Activated T-helper 1 cell treated with anti-CD3 and anti-CD28 coated beads, Interleukin-12 subunit alpha, Interleukin-12 subunit beta, Interleukin-2, Interleukin-4 antibody, amounts not matched to agents 30 ng/mL and 10 ng/mL and 1 ng/mL, durations not matched to agents 14 hours and 24 hours and 36 hours (primary cell): ENCODE measurements at places on chromosomes 2 and 18.

GRCh38 chr2:15942711-15943345 lies 2.5 kb downstream of the MYCN start:
- DNase-seq: no peak

DNA sequence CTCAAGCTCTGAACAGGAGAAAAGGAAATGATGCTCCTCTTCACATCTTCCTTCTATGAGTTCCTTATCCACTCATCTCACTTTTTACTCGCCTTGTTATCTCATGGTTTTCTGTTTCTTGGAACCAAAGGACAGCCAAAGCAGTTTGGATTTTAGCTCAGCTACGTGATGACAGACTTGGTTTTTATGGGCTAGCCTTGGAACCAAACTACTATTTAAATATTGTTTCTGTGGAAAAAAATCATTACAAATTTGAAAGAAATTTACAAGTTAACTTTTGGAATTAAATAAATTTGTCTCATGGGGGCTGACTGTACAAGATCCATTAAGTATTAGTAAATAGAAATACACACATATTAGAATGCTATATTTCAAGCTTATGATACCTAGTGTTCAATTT lies 727.8 kb upstream of the FANCL start:
- no peak for DNase-seq

DNA sequence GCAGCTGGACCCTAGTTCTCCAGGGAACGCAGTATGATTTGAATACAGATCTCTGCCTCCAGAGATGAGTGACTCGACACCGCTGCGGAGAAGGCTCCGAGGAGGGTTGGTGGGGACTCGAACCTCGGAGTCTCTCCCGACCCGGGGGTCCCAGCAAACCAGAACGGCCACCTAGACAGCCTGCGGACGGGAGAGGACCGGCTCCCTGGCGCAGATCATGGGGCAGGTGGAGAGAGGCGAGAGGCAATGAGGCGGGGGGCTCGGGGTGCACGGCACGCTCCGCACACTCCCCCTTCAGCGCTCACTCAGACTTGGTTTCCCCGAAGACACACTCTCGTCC lies 12.6 kb downstream of the DYSF start:
- DNase-seq: no peak

- DNase-seq: no peak
Observed at GRCh38 chr2:11288431-11288830, 56.0 kb downstream of the ROCK2 start.

DNA sequence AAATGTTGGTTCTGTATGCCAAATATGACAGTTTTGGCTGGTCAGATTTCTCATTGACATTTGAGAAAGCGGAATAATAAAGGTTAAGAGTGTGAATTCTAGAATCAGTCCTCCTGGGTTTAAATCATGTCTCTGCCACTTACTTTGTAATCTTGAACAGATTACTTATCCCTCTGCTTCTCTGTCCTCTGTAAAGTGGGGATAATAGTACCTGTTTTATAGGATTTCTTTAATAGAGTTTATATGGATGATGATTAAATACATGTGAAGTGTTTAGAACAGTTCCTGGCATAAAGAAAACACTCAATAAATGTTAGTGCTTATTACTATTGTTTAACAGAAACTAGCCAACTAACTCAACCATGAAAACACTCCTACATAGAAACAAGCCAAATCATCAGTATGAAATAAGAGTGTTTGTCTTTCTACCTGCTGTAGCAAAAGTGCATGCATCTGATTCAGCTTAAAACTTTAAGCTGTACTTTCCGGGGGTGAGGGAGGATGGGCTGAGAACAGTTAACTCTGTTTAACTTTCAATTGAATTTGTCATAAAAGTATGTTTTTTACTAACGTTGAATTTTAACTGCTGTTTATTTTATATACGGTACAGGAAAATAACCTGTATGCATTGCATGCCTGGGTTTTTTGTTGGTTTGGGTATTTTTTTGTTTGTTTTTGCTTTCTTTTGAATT lies 6.8 kb downstream of the HTR2B start:
- no peak for DNase-seq

- no peak for DNase-seq
Observed at GRCh38 chr2:219204425-219205164, 2.0 kb upstream of the ZFAND2B start.
